ENCODE measurements at places on chromosomes 4 and X.
A peak's percentile ranks its signal among the peaks of the same experiment; 100 is the strongest.

GRCh38 chrX:69305333-69306062, 140.2 kb upstream of the PJA1 start:
- peak; percentile 55 for DNase-seq

DNA sequence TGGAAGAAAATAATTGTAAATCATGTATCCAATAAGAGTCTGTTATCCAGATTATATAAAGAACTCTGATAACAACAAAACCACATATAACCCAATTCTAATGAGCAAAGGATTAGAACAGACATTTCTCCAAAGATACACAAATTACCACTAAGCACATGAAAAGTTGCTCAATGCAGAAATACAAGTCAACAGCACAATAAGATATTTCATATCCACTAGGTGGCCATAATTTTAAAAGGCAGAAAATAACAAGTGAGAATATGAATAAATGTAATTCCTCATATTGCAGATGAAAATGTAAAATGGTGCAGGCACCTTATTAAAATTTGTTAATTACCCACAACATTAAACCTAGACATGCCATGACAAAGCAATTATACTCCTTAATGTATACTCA, 73.9 kb upstream of the ZCCHC13 start:
- DNase-seq, result no peak

DNA sequence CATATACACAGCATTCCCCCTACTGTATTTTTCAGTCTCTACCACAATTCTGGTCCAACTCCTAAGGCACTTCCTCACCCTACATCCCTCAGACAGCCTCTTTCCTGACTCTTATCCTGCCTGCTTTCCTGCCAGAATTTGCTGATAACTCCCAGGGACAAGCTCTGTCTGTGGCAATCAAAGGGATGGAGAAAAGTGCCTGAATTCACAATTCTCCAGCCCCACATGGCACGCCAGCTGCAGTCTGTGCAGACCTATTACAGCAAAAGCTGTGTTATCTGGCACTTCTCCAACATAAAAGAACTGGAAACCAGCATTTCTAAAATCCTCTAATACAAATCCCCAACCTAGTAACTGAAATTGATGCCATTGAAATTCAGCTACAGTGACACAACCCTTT, 404.8 kb downstream of the KLHL13 start:
- DNase-seq, result no peak

GRCh38 chr4:186166852-186167512, 24.4 kb upstream of the CYP4V2 start:
- DNase-seq, result no peak
